ENCODE measurements at places on chromosomes 12 and 14.

DNA sequence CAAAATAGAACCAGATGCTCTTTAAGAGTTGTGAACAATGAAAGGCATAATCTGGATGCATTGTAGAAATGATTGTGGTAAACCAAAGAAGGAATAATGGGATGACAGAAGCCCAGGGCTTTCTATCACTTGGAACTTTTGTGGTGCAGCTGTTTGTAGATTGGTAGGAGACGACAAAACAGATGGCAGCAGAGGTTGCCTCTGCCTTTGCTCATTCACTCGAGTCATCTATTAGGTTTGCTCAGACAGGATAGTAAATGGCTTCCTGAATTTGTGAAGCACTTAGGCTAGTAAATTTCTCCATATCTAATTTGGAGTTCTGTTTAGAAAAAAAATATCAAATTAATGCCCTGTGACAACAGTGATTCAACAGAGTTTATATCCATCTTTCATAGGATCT lies 78.4 kb downstream of the FGD4 start:
- DNase-seq = no peak

DNA sequence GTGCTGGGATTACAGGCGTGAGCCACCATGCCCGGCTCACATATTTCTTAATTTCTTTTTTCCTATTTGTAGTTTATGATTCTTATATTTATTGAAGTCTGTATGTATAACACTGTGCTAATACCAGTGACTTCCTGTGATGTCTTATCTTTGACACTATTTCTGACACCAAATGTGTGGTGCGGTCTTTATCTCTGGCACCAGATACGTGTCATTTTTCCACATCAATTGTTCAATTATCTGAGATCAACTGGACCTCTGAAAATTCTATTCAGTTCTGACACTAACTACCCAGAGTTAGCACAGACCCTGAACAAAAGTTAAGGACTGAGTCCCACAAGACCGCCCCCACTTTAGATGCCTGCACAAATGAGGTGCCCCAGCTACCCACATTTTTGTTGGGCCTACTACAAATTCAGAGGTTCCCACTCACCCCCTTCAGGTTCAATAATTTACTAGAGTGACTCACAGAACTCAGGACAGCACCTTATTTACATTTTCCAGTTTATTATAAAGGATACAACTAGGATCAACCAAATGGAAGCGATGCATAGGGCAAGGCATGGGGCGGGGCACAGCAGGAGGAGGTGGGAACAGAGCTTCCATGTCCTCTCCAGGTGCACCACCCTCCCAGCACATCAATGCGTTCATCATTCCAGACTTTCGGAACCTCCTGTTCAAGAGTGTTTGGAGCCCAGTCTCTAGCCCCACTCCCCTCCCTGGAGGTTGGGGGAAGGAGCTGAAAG lies 11.6 kb upstream of the SRSF9 start:
- no peak for DNase-seq

DNA sequence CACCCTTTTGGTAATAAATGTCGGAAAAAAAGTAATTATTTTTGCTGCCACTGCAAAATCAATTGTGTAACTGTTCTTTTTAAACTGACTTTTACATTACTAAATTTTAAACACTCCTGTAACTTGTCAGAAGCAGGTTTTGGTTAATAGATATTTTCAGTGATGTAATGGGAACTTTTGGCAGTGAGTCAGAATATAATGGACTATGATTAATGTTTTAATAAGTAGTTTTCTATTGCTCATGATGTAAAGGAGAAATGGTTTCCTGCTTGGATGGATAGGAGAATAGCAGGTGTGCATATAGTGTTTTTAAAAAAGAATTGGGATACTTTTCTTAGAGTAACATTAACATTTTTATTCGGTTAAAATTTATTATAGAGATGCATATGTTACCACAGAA lies 58.8 kb downstream of the TRMT5 start:
- no peak for DNase-seq

GRCh38 chr12:89151536-89151935 lies 200.8 kb downstream of the DUSP6 start:
- no peak for DNase-seq

GRCh38 chr14:48251290-48251689 lies 575.9 kb upstream of the MDGA2 start:
- DNase-seq = no peak

GRCh38 chr14:68199554-68200151 lies 380.1 kb downstream of the RAD51B start:
- no peak for DNase-seq

- DNase-seq = no peak
These were observed 11.4 kb upstream of the CYP46A1 start for GRCh38 chr14:99672506-99673304.

GRCh38 chr14:21846227-21846885 lies 172.7 kb upstream of the OR4E1 start:
- DNase-seq = peak; percentile 58

DNA sequence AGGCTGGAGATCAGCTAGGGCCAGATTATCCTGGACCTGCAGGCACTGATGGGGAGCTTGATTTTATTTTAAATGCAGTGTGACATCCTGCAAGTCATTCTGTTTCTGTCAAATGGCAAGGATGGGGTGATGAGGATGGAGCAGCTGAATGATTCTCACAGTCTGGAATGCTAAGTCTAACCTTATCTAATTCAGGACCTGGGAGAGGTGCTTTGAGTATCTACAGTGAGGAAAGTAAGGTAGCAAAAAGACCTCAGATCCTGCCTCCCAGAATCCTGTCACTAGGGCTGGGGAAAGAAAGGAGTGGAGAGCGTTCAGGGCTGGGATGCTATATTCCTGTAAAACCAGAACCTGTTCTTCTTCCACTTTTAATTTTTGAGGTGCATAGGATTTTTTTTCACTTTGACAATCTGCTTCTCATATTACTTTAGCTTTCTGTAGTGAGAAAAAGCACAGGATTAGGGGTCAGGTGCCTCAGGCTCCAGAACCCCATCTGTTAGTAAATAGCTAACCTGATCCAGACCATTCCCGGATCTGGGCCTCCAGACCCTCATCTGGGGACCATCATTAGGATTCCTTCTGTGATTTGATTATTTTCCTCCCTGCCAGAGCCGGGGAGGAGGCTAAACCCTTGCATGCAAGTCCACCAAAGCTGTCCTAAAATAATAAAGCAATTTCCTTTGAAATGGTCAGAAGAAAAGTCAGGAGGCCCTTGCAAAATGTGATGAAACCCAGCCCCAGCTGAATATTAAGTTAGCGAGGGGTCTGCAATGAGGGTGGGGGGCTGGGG lies 54.7 kb downstream of the ASCL1 start:
- DNase-seq = no peak

DNA sequence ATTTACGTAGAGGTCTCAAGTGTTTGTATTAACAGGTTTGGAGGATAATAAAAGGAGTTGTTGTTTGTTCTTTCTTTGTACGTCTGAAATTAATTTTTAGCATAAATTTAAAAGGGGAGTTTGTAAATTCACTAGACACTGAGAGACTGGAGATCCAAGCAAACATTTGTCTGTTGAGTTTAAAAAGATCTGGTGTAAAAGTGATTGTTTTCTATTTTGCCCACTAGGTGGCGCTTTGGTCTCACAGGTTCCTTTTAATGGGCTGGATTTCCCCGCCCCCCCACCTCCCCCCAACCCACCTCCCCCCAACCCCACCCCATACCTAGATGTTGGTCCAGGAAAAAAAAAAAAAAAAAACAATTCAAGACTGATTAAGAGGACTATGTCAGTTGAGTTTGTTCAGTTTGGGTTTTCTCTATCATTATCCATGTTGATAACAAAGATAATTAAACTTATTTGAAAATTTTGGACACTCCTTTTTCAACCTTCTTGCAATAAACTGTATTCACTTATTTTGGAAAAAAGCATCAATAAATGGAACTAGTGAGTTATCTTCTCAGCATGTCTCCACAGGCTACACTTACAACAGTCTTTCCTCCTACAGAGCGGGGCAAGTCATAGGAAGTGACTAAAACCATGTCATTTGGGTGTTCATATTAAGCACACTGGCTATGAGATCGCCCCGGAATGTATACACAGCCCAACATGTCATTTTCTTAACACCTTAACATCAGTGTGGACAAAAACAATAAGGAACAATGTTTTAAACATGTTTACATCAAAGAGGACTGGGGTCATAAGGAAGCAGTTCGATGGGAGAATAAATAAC lies 841.1 kb downstream of the NRXN3 start:
- no peak for DNase-seq

DNA sequence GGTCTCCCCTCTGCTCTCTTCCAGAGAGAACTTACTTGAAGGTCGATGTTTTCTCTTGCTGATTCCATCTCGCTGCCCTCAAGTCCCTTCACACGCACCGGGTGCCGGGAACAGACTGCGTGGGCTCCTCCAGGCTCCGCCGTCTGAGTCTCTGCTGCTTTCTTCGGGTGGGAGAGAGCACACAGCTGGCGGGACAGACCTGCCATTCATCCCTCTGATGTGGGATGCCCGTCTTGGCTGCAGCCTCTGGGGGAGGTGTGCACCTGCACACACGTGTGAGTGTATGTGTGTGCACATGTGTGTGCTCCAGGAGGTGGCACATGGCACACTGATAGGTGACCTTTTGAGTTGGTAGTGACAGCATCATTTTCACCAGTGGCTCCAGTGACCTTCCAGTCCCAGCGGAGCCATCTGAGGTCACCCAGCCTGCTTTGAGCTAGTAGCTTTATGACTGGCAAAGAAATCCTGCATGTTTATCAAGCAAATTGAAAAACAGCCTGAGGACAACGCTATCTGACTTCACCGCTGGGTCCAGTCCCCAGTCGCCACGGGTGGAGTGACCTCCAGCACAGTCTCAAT lies at the start of gene NINJ2:
Gene NINJ2 (minus strand): TSS at position 153 of the 579 bp plus-strand sequence. CDS start 85 bp downstream, at position 68.
- no peak for DNase-seq

DNA sequence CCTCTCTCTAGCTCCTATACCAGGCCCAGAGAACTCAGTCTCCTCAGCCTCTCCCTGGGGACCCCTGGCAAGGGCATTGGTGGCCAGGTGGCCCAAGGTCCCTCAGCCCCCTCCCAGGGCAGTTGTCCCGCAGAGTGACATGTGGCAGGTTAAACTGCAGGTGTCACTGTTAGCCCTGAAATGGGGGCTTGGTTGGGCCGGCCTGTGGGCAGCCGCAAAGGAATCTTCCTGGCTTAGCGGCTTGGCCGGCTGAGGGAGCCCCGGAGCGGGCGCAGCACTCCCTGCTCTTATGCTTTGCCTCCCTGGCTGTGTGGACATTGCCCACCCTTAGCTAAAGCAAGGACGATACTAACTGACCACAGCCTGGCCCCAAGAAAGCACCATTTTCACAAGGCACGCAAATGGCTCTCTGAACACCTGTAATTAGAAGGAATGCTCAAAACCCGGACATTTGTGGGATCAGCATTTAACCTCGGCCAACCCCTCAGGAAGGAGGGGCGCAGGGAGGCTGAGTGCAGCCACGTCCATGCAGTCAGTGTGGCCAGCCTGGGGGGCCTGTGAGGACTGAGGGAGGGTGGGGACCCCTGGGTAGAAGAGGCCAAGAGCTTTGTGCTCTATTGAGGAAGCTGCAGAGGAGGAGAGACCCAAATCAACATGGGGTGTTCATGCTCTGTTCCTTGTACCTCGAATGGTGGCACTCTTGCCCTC lies 82.2 kb downstream of the PAPOLA start:
- peak; percentile 26 for DNase-seq

DNA sequence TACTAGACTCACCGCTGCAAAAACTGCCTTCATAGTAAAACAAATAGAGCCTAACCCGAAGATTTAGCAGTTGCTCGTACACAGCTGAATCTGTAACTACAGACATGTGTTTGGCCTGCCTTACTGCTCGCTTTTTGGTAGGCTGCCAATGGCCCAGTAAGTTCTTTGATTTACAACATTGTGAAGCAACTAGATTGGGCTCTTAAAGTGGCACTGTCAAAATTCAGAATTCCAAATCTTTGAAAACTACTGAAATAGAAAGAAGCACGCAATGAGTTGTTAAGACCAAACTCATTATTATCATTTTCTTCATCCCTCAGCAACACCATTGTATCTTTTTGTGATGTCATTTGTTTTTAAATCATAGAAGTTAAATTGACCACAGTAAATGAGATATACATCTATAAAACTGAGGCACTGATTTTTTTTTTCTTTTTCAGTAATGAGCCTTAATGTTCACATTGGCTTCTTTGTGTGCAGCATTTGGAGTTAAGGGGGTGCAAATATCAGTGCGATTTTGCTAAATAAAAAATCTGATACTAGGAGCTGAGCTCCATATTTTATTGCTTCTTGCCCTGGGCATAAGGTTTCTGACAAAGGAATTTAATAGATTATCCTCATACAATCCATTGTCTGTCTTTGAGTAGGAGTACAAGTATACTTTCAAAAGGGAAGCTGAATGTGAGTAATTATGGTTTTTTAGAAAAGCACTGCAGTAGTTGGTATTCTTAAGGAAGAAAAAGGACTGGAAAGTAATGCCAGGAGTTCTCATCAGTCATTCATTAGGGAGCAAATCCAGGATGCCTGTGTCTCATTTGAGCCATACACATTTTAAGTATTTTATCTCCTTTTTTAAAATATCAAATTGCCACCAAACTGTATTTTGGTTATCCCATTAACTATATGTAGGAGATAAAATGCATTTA lies 138.5 kb downstream of the KICS2 start:
- no peak for DNase-seq

GRCh38 chr14:91315844-91316267 lies 71.4 kb upstream of the GPR68 start:
- no peak for DNase-seq

GRCh38 chr14:23665302-23666016 lies 29.3 kb downstream of the DHRS2 start:
- DNase-seq = no peak

- peak; percentile 35 for DNase-seq
These were observed 220.5 kb upstream of the ATXN7L3B start for GRCh38 chr12:74317078-74317601.

GRCh38 chr12:30898846-30899245 lies 27.7 kb upstream of the TSPAN11 start:
- DNase-seq = no peak

DNA sequence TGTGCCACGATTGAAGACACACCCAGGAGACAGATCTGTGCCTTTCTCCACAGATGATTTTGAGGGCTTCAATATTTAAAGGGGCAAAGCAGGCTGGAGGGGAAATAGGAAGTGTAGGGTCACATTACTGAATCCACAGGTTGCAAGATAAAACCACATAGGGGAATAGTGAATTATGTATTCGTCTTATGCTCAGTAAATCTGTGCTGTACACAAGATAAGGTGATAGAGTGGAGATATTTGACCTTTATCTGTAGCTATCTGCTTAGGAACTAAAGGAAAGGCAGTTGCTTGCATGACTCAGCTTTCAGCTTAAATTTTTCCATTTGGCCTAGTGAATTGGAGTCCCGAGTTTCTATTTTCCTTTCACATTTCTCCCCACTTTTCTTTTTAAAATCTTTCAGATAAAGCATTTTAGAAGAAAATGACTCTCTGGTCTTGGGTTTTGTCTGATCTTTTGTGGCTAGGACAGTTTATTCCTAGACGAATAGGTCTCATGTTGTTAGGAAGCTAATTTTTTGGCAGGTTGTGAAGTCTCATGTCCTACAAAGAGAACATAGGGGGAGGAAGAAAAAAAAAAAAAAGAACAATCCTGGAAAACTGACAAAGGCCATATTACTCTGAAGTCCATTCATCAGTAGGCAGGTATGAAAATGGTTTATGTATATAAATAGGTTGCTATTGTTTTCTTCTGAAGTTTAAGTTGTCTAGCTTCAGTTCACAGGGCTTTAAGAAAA lies 55.4 kb downstream of the FBXO33 start:
- no peak for DNase-seq

Measured in NCI-H1930 (cell line).